Hepatocyte (in vitro differentiated cells): ENCODE measurements at places on chromosomes 6 and 20.

GRCh38 chr6:68476611-68477010 lies 158.5 kb upstream of the ADGRB3 start:
- no peak for DNase-seq

DNA sequence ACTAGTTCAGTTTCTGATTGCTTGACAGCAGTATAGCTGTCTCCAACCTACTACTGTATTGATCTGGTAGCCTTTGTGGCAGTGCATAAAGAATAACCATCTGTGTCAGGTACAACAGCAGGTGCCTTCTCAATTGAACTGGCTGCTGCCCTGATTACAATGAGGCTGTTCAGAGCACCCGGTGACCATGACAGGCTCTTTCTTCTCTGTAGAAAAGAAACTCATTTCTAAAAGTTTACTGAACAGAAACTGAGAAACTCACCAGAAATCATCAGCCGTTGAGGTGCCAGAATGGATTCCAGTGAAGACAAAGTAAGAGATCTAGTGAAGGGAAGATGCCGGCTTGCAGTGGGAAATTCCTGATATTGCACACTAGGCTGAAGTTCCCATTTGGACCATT lies 954.4 kb downstream of the PHF3 start:
- no peak for DNase-seq

DNA sequence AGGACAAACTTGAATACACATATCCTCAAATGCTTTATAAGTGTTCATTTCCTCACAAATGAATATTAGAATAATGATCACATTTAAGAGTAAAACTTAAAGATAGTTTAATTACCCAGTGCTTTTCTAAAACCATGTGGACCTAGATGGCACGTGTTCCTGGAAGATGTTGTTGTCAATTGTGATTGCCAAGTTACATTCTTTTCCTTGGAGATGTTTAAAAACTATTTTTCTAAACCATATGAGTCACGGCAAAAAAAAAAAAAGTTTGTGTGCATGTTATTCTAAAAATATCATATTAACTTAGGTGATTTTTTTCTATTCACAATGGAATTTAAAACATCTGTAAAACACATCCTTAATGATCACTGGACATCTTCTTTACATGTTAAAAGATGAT lies 51.1 kb downstream of the RCAN2 start:
- no peak for DNase-seq

GRCh38 chr6:157137501-157137900 lies 185.8 kb downstream of the TMEM242 start:
- no peak for DNase-seq

GRCh38 chr6:137623293-137623692 lies 129.1 kb upstream of the OLIG3 start:
- no peak for DNase-seq

GRCh38 chr6:40395698-40396076 lies 191.5 kb downstream of the LRFN2 start:
- no peak for DNase-seq

GRCh38 chr6:92906385-92906784 lies 513.0 kb downstream of the EPHA7 start:
- DNase-seq = no peak

- no peak for DNase-seq
These were observed 16.0 kb downstream of the CD40 start for GRCh38 chr20:46133886-46134654.

- DNase-seq = peak; percentile 35
These were observed 173.6 kb downstream of the ANKRD60 start for GRCh38 chr20:58054780-58055373.
